ENCODE measurements at places on chromosomes 5 and 9.

GRCh38 chr5:124606543-124606942, 139.9 kb downstream of the ZNF608 start:
- no peak for DNase-seq

DNA sequence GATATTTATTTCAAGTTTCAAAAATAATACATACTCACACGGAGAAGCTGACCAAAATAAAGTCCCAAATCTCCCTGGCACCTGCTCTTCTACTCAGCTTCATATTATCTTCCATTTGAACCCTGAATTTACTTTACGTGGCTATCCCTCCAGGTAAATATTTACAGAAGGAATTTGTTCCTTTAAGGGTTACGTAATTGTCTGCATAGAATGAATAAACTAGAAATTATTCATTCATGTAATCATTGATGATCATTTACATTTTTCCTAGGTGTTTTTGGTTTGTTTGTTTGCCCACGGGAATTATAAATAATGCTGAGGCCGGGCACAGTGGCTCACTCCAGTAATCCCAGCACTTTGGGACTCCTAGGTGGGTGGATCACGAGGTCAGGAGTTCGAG, 251.2 kb downstream of the PLK2 start:
- DNase-seq = no peak

- DNase-seq = peak; percentile 31
Measured at GRCh38 chr5:159444441-159445082, 114.3 kb upstream of the IL12B start.

- DNase-seq = no peak
Measured at GRCh38 chr5:179161901-179162300, 101.7 kb downstream of the ZNF354C start.

DNA sequence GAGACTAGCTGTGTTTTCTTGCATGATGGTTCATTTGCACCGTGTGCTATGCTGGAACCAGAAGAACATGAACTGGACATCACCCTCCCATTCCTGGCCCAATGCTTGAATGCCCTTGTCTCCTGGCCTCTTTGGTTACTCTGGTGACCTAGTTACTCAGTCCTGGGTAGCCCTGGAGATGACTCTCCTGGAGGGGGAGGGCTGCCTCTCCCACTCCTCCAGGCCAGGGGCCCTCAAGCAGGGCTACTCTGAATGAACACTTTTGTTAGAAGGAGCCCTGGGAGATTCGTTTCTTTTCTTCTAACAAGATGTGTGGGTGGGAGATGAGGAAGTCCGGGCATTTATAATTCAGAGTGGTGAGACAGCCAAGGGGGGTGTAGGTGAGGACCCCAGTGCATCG, 12.0 kb upstream of the NKX2-5 start:
- DNase-seq = no peak

GRCh38 chr5:98415663-98416062, 357.8 kb upstream of the RGMB start:
- no peak for DNase-seq

DNA sequence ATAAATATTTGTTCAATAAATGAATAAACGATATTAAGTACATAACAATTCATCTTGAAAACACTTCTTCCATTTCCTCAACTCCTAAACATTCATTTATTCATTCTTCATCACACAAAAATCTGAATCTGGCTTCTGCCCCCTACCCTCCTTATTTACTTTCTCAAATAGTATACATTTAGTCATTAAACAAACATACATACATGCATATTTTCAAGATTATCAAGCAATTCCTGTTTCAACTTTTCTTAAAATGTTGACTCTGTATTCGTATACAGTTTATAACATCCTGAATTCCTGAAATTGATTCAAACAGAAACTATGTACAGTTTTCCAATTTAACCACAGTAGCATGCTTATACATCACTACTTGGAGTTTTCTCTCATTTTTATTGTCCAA, 129.0 kb downstream of the MUSK start:
- DNase-seq = no peak

DNA sequence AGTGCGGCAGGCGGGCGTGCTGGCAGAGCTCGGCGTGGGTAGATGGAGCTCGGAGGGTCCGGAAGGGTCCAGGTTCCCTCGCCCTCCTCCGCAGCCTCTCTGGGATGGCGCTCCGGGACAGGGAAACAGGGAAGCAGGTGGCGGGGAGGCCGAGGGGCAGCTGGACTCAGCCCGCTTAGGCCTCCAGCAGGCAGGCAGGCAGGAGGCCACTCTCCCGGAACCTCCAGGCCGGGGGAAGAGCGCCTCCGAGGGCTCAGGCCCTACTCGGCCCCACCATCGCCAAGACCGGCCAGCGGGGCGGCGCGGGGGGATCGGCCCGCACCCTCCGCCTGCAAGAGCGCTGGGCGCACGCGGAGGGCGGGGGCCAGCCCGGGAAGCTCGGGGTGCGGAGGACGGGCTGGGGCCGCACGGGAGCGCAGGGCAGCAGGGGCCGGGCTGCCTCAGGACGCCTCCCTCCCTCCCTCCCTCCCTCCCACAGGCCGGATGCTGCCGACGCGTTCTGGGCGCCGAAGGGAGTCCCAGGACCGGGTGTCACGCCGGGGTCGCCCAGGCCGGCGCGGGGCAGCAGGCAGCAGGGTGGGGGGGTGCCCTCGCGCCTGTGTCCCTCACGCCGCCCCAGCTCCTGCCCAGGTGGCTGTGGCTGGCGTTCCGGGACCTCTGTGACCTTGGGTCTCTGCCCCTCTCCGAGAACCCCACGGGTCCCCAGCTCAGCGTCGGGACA, 977 bp downstream of the MGAT4B start:
- DNase-seq = peak; percentile 67

GRCh38 chr5:93174930-93175329, 406.1 kb downstream of the NR2F1-AS1 start:
- DNase-seq = no peak

DNA sequence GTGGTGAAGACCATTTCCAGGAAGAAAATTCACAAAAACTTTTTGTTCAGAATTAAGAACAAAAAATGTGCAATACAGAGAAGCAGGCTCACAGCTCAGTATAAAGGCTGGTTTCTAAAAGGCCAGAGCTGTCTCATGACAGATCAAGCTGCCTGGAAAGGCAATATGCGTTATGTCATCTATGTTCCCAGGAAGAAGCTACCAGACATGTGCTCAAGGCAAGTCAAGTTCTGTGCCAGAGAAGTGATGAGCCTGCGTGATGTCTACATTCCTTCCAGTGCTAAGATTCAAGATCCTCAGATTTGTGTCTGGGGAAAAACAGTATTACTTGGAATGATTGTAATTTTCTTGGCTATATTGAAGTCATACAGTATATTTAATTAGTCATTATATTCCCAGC, 104.3 kb downstream of the PDE4D start:
- no peak for DNase-seq

DNA sequence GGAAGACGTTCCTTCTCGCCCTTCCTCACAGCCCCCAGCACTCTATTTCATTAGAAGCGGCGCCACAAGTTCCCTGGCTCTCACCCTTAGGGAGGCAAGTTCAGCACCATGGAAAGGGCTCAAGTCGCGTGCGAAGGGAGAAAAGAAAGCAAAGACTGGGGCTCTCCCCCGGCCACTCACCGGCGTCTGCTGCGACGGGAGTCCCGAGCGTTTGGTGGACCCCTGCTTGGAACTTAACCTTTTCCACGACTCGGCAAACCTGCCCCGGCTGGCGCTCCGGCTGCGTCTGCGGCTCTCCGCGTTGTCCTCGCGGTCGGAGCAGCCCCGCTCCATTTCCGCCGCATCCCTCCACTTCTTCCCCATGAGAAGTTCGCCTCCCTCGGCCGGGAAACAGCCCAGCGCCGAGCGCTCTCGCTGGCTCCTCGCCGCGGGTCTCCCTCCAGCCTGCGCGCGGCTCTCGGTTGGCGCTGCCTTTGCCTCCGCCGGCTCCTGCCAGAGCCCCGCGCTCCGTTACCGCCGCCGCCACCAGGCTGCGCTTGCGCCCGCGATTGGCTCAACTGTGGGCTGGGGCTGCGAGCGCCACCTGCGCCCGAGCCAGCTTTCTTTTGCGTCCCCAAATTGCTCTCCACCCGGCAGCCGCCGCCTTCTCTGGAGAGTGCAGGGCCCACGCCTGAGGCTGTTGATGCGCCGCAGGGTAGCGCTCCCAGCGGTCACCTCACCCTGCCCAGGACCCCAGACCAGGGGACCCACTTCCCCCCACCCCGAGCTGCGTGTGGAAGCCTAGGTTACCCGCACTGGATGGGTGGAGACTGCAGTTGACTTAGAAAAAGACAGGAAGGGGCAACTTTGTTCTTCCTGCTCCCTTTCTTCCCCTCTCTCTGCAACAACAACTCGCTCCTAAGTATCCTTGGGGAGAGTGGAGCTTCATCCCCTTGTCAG, 321.6 kb downstream of the CEMIP2 start:
- DNase-seq = no peak

DNA sequence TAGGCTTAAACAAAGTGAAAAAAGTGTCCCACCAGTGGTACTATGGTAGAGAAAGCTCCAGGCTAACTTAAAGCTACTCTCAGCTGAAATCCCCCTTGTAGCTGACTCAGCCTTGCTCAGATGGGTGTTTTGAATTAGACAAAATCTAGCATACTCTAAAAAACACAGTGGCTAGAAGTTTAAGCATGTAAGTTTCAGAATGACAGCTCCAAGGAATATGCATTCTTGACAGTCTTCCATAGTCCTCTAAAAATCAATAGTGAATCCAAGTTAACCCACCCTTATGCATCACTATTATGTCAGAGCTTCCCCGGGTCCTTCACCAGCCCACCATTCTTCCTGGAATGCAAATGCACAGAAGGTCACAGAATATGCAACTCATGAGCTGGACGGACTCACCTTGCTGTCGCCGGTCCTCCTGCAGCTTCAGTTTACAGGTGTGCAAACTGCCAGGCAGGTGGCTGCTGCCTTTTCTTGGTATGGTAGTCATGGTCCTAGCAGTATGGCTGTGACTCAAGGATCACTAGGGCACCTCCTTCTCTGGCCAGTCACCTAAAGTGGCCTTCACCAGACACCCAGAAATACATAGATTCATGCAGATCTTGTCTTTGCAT, 668 bp downstream of the RANBP3L start:
- DNase-seq = no peak

Data from OCI-LY7 (cell line).